HCEC 1CT (cell line): ENCODE measurements at places on chromosomes 1 and 21.
A peak's percentile ranks its signal among the peaks of the same experiment; 100 is the strongest.

GRCh38 chr1:26951821-26952497 lies 8.3 kb downstream of the KDF1 start:
- no peak for DNase-seq

GRCh38 chr1:50421366-50421748 lies 1.9 kb downstream of the DMRTA2 start:
- no peak for DNase-seq

- peak; percentile 96 for DNase-seq
These were observed 55.3 kb downstream of the NME7 start for GRCh38 chr1:169312084-169312954.

- DNase-seq, result no peak
These were observed 1.0 kb downstream of the DMRTB1 start for GRCh38 chr1:53460211-53460634.

GRCh38 chr1:211183747-211184313 lies 49.9 kb upstream of the KCNH1 start:
- DNase-seq, result no peak

- peak; percentile 27 for DNase-seq
These were observed 91.2 kb downstream of the APP start for GRCh38 chr21:26079366-26079765.

GRCh38 chr21:15001857-15002606 lies 62.8 kb downstream of the NRIP1 start:
- DNase-seq, result no peak

DNA sequence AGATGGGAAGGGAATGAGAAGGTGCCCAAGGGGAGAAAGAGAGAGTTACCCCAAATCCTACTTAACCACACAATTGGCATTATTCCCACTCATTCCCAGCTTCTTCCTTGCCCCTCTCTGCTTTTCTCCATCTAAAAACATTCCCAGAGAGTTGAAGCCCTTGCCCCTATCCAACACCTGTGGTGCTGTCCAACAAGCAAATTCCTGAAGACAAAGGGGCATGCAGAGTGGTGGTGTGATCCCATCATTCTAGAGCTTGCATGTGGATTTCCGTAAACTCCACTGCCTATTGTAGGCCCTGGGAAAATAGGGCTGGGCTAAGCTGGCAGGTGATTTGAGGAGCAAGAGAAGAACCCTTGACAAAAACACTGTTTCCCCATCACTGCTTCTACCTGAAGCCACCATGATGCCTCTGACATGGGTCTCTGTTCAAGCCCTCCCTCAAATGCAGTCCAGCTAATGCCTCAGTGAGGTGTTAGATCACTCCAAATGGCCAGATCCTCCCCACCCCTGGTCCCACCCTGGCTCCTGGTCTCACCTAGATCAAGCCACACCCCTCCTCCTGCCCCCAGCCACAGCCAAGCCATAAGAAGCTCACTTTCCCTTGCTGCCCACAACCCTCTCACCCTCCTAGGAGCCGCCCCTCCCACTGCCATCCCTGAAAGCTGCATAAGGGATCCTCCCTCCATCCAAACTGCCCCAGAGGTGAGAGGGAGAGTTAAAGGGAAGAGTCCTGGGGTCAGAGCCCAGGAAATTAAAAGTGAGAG lies 29.5 kb downstream of the SYT2 start:
- no peak for DNase-seq

GRCh38 chr1:100794748-100795645 lies 75.5 kb downstream of the VCAM1 start:
- DNase-seq, result peak; percentile 66
